Left cardiac atrium (tissue), 4 donors: ENCODE measurements at places on chromosomes 1 and 21.

DNA sequence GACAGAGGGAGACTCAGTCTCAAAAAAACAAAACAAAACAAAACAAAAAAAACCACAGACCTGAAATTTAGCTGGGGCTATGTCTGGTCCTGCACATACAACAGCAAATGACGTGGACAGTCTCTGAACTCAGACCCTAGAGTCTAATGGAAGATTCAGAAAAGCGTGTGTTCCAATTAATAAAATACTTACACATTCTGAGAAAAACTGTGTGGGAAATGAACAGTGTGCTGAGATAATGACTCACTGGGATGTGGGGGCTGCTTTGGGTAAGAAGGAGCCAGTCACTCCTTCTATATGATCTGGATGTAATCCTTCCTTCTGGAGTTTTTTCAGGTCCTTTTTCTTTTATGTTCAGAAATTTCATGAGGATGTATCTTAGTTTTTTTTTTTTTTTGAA lies 29.4 kb downstream of the CLDN14 start:
- no peak for DNase-seq

DNA sequence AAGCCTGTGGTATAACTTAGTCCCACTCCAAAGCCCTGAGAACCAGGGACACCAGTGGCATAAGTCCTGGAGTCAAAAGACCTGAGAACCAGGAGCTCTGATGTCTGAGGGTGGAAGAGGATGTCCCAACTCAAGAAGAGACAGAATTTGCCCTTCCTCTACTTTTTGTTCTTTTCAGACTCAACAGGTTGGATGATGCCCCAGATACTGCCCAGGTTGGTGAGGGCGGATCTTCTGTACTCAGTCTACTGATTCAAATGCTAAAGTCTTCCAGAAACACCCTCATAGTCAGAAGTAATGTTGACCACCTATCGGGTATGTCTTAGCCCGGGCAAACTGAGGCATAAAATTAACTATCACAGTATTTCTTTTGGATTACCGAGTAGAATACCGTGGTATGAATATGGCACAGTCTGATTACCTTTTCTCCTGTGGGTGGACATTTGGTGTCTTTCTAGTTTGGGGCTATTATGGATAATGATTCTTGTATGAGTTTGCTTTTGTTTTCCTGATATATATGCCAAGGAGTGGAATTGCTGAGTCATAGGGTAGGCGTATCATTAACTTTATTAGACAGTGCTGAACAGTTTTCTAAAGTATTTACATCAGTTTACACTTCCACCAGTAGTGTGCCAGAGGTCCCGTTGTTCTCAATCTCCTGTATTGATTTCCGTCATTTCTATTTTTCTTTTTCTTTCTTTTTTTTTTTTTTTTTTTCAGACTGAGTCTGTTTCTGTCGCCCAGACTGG lies 3.2 kb upstream of the CHAF1B start:
- no peak for DNase-seq

DNA sequence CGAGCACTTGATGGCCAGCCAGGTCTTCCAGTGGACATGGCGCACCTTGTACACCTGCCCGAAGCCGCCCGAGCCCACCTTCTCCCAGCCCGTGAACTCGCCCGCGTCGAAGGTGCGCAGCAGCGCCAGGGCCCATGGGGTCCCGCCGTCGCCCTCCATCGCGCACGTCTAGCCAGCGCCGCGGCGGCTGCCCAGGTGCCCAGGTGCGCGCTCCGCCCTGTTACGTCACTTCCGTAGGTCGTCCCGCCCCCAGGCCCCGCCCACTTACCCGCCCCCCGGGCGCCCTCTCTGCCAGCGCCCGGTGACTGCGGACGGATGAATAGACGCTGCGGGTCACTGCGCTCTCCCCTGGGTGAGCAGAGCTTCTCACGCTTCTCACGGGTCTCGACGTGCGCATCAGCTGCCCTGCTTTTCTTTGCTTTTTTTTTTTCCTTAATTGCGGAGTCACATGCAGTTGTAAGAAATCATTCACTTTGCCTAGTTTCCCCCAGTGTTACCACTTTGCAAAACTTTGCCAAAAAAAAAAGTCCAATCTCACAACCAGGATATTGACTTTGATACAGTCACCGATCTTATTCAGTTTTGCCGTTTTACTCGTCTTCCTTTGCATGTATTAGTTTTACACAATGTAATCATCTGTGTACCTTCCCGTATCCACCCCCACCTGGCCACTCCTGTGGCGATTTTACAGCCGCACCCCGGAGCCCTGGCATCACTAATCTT lies at the start of gene RIPK4:
Gene RIPK4, minus strand, starts transcription at position 170 of the 723 bp plus-strand sequence. Its CDS starts 11 bp downstream, at position 159.
- peak; percentile 54 for DNase-seq

GRCh38 chr1:200888349-200888838 lies 6.3 kb upstream of the INAVA start:
- no peak for DNase-seq

- DNase-seq: no peak
These were observed 95.9 kb downstream of the SPSB1 start for GRCh38 chr1:9388335-9389180.

- no peak for DNase-seq
These were observed 41.6 kb downstream of the NUAK2 start for GRCh38 chr1:205279986-205280385.

DNA sequence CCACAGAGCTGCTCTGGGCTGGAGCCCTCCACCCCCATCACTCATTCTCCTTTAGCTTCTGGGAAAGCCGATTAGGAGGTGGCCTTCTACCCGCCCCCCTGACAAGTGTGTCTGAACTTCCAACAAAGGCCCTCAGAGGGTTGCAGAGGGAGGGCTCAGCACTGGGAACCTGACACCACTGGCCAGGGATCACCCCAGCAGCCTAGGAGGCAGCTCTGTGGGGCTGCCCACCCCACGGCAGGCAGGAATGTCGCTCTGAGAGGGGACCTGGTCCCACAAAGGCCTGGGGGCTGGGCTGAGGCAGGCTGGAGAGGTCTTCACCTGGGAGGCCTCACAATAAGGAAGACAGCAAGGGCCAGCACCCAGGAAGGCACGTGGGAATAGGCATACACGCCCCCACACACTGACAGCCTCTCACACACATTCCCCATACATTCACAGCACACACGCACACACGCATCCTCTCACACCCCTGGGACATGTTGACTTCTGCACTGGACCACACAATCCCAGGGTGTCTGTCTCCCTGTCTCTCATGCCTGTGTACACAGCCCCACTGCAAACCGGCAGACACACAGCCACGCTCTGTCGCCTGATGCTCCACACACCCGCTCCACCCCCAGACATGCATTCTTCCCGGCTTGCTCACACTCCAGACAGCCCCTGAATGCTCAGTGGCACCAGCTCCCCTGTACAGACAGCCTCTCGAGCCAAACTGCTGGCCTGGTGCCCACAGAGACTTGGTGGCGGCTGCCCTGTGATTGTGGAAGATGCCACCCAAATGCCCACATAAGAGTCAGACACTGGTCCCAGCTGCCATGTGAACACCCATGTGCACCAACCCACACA lies 30.7 kb downstream of the DMBX1 start:
- no peak for DNase-seq
